CD4-positive, alpha-beta T cell treated with Interleukin-4 for 4 hours (primary cell): ENCODE measurements at places on chromosomes 5 and 9.

- no peak for DNase-seq
These were observed 15.3 kb downstream of the AP3S1 start for GRCh38 chr5:115857057-115857479.

DNA sequence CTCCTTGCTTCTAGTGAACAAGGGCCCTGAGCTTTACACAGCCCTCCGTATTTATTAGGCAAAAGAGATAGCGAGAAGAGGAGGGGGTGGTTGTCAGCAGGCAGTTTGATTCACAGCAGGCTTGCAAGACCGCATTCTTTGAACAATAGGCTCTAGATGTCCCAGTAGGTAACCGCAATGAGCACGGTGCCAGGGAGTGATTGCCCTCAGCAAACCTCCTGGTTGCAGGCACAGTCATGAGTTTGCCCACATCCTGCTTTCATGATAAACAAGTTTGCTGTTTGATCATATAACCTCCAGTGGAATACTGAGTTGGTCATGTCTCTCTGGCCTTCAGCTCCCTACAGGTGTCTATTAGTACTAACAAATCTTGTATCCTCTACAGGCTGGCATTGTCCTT, 66.1 kb downstream of the CACNA1B start:
- no peak for DNase-seq

DNA sequence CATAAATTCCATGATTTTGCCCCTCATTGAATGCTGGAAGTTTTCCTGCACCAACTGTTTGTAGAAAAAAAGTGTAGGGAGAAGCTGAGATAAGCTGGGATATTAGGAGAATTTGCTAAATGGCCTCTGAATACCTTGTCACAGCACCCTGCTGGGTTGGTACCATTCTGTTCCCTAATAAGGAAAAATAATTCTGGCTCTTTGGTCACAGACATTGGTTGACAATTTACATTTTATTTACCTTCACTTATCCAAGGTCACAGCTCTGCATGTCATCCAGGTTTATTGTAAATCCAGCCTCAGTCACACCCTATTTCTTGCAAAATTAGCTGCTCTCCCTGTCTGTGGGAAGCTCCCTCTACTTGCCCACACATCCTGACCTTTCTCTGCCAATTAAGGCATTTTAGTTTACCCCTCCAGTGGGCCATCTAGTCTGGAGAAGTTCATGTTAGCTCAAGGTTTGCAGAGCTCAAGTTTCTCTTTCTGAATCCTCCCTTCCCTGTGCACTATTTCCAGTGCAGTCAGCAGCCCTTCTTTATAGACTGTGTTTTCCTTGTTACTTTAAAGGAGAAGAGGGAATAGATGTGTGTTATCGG, 115.4 kb upstream of the NTRK2 start:
- DNase-seq, result no peak

GRCh38 chr5:8192840-8193239, 323.9 kb downstream of the MTRR start:
- no peak for DNase-seq

GRCh38 chr9:122217640-122218039, 11.1 kb downstream of the LHX6 start:
- no peak for DNase-seq

DNA sequence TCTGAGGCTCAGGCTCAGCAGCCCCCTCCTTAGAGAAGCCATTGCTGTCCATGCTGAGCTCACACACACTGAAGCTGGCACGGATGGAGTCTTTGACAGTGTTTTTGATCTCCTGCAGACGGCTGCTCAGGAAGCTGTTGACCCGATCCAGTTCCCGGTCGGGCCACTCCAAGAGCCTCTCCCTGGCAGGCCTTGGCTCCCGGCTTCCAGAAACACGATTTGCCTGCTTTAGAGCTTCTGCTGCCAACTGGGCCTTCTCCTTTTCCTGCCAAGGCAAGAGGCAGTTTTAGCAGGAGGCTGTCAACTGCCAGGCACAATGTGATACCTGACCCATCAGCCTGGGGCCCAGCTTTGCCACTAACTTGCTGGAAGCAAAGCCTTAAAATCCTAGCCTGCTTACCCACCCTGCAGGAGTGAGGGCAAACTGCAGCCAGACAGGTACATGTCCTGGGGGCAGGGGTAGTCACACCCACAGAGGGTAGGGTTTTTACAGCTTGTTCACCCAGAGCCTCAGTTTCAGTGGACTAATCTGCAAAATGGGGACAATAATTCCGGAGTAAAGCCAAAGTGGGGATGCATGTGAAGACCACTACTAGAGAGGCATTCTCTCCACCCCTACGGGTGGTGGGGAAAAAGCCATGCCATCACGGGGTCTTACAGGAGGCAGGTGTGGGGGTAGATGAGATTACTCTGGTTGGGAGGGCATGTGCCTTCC, 8.3 kb upstream of the DDX41 start:
- DNase-seq, result no peak

GRCh38 chr5:93246090-93246855, 334.7 kb downstream of the NR2F1-AS1 start:
- DNase-seq, result no peak

- no peak for DNase-seq
These were observed 43.3 kb downstream of the PRDM6 start for GRCh38 chr5:123132316-123132715.

GRCh38 chr9:116685166-116685565, 1.9 kb upstream of the TRIM32 start:
- DNase-seq, result no peak

- no peak for DNase-seq
These were observed 50.8 kb downstream of the TSPAN17 start for GRCh38 chr5:176697934-176698538.

DNA sequence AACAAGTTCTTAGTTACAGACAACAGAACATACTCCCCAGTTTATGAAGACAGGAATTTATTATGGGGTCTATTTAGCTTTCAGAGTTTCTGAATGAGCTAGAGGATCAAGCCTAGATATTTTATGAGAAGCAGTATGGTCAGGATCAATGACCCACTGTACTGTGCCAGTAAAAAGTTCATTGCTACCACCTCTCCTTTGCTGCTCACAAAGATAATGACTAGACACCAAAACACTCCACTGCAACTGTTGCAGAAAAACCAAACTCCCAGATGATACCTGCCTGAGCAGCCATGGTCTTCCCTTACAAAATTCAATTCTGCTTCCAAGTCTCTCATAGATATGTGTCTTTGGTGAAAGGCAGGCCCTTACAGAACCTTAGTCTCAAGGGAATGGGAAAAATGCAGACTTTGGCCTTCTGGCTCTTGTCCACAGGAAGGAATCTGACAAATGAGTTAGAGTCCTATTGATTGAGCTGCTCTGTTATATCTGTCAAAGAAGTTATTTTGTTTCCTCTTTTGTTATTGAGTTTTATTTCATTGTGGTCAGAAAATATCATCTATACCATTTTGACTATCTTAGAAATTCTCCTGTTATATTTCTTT, 74.7 kb upstream of the RASGRF2 start:
- DNase-seq, result no peak
